Skeletal muscle cell (primary cell): ENCODE measurements at places on chromosomes 7 and 10.
A peak's percentile ranks its signal among the peaks of the same experiment; 100 is the strongest.

DNA sequence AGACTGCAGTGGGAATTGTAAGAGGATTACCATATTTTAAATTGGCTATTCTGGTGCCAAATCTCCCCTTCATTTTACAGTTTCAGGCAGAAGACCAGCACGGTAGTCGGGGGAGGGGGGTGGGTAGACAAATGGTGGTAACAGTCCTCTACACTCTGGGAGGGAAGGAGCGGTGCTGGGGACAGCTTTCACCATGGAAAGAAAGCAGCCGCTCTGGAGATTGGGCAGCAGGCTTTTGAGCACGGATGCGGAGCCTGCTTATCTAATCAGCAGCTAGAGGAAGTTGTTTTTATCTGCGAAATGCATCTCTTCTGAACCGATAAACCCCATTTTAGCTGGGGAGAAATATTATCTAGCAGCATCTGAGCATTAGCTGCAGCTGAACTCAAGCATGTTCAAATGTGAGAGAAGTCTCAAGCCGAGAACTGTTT is 28.7 kb downstream of the IKZF1 start:
- no peak for DNase-seq

DNA sequence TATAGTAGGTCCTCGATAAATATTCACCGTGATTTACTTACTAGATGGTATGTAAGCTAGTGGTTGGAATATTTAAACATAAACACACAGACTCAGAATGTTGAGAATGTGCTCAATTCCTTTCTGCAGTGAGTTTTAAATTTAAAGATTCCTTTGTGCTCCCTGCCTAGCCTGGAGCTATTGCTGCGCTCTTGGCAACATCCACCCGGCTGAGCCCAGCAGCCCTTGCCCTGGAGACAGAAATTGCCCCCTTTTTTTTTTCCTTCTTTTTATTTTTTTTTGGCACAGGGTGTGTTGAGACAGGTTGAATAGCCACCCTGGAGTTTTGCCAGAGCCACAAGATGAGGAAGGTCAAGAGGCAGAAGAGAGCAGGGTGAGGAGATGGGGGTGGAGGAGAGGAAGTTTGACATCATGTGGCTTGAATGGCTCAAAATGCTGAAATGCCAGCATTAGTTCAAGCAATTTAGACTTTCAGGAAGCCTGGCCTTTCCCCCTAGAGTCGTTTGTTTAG is 180.8 kb downstream of the PRKCQ start:
- DNase-seq = no peak

DNA sequence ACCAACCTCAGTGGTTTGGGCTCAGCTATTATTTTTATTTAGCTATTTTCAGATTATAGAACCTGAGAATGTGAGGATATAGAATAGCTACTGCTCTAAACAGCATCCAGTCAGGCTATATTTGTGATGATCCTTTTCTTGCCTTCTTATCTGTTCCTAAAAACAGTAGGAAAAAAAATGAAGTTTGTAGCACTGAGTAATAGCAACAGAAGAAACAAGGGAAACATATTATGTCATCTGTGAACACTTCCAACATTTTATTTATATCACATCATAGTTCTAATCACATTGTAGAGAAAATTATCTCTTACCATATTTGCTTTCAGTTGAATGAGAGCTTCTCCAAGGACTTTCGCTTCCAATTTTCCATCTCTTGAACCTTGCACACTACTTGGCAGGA is 229.6 kb upstream of the PTPRZ1 start:
- DNase-seq = no peak

DNA sequence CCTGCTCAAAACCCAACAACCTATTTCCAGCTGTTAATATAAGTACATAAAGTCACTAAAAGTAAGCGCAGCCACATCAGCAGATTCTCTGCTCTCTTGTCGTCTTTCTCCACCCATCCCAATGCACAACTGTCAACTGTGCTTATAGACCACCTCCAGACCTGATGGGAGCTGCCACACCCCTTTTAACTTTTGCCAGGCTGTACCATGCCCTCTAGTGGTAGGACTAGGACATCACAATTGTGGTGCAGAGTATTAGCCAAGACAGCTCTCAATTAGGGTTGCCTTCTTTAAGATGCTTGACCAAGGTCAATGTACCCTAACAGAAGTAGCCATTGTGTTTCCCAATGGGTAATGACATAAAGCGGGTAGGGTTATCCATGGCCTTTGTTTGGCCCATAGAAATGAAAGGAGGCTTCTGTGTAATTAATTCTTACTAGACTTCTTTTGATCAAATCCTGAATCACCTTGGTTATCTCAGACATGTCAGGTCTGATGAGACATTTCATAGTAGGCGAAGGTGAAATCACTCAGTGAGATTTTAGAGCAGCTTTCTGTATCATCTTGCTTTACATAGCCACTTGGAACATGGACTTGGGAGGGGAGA is 68.1 kb downstream of the SCRN1 start:
- peak; percentile 18 for DNase-seq

DNA sequence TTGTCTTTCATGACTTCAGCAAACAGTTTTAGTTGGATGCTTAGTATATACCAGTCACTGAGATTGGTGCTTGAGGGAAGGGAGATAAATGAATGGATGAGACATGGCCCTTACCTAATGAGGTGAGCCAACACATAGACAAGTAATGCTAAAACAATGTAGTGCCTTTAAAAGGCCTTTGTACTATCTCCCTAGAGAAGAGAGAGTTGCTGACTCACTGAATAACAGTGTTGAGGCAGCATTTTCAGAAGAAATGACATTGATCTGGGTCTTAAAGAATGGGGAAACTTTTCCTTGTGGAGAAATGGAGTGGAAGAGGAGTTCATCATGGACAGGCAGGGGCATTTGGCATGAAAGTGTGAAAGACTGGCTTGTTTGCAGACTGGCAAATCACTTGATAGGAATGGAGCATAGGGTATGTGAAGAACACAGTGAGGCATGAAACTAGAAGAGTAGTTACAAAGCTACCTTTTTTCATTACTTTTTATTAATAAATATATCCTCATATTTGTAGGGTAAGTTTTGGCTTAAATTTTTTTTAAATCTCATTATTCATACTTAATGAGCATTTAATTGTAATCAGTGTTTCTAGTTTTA is 91.2 kb downstream of the KAT6B start:
- DNase-seq = peak; percentile 72

- DNase-seq = no peak
Measured at GRCh38 chr10:77490534-77491314, 146.9 kb downstream of the KCNMA1 start.

- no peak for DNase-seq
Measured at GRCh38 chr7:120979765-120980499, 8.6 kb upstream of the CPED1 start.

GRCh38 chr10:1661859-1662437 is 75.4 kb downstream of the ADARB2 start:
- no peak for DNase-seq

DNA sequence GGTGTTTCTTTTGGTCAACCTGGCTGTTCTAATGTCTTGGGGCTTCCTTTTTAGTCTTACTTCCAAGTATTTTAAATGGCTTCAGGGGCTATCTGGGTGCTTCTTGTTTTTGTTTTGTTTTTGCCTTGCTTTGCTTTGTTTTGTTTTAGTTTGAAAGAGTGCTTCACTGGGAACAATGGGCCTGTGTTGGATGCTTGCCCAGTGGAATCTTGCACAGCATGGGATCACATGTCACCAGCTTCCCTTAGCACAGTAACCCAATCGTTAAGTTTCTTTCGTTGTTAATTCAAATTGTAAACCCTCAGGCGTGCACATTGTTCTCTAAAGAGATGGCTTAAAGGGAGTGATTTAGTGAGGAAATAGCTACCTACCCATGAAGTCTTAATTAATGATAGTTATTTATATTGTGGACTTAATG is 8.9 kb downstream of the COL17A1 start:
- DNase-seq = peak; percentile 31

DNA sequence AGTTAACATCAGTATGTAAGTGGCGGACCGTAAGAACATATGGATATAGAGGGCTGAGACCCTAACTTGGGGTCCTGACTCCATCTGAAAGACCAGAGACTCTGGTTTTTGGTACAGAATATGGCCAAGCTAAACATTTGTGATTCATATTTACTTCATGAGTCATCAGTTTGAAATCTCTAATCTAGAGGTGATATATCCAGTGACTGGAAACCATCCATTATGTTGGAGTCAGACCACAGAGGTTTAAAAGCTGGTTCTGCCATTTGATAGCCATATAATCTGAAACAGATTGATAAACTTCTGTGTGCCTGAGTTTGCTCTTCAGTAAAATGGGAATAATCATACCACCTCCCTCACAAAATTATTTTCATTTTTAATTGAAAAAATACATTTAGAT is 505.3 kb downstream of the SORCS3 start:
- no peak for DNase-seq

GRCh38 chr10:127452568-127452967 is 96.5 kb upstream of the NPS start:
- no peak for DNase-seq

- no peak for DNase-seq
Measured at GRCh38 chr10:123726836-123727235, 60.7 kb downstream of the GPR26 start.

- DNase-seq = no peak
Measured at GRCh38 chr7:110095372-110096052, 995.4 kb upstream of the LRRN3 start.

GRCh38 chr10:52187521-52188258 is 126.4 kb upstream of the DKK1 start:
- DNase-seq = peak; percentile 24

GRCh38 chr10:125101049-125101448 is 59.3 kb downstream of the CTBP2 start:
- no peak for DNase-seq

- no peak for DNase-seq
Measured at GRCh38 chr10:93034426-93034825, 26.2 kb upstream of the CYP26C1 start.

DNA sequence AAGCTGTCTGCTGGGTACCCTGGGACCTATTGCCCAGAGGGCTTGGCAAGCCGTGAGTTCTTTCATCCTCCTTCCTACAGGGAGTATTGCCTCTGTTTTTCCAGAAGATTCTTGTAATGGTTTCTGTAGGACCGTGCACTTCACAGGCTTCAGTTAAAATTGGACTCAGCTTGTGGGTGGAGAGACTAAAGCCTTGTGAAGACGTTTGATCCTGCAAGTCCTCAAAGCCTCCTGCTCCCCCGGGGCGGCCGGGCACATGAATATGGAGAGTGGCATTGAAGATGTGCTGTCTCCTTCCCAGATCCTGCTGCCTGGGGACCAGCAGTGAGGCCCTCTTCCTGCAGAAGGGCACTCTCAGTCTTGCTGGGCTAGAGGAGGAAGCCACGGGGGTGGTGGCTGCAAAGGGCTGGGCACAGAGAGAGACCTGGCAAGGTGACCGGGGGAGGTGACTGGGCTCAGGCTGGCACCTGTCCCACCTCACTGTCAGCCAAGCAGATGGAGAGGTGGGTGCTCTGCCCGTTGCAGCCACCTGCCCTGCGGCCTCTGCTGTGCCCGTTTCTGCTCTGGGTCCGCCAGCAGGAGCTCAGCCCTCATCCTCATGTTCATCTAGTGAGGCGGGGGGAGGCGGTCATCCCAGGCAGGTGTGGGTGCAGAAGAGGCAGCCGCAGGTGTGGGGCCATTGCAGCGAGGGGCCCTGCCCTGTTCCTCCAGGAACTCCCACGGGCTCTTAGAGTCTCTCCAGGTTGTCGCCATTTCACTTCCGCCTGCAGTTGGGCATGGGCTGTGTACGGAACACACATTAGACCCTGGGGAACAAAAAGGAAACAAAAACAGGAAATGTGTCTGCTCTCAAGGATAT is 55.7 kb downstream of the TMEM209 start:
- no peak for DNase-seq

- no peak for DNase-seq
Measured at GRCh38 chr10:48470893-48471805, 133.7 kb downstream of the ARHGAP22 start.

GRCh38 chr10:85187047-85187446 is 858.7 kb downstream of the CCSER2 start:
- DNase-seq = no peak

GRCh38 chr7:88331322-88331721 is 24.6 kb upstream of the STEAP4 start:
- no peak for DNase-seq

DNA sequence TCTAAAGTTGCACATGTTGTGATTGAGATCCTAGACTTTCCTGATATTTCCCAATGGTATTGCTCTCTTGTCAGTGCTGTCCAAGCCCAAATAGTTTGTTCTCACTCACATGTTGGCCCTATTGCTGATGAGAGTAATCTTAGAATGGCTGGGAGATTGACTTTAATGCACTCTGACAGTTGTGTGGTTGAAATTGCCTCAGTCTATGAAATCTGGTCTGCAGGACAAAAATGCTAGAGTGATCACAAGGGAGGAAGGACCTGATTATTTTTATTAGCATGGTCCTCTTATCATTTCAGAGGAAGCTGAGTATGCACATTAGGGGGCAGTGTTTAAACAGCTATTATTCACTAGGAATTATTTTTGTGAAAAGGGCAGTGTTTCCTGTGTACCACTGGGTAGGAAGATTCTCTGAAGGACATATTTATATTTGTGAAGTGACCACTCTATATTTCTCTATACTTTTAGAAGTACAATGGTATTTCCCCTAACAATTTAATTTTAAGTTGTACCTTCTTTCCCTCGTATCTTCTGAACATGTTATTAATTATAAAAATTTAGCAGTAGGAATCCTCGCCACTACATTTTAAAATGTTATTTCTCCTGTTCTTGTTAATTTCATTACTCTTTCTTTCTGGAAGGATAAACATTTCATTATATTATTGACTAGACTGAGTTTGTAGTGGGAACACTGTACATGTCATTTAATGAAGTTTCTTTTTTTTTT is 64.4 kb downstream of the SUGCT start:
- DNase-seq = peak; percentile 78

DNA sequence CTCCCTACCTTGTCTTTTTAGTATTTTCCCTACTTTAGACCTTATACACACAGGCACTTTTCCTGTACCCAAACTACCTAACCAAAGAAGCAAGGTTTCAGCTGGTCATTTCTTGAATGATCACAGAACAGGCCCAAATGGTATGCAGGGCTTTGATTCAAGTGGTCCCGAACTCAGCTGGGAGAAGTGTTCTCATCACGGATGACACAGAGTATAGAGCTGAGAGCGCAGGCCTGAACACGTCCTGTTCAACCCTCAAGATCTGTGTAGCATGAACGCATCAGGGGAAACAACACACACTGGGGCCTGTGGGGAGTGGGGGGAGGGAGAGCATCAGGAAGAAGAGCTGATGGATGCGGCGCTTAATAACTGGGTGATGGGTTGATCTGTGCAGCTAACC is 318.2 kb downstream of the SFMBT2 start:
- no peak for DNase-seq

GRCh38 chr10:10292501-10292900 is 725.2 kb upstream of the CELF2 start:
- no peak for DNase-seq
